Stimulated activated CD8-positive, alpha-beta memory T cell treated with anti-CD3 and anti-CD28 coated beads, Interleukin-4, amount 100 ng/mL, for 48 hours (primary cell): ENCODE measurements at places on chromosomes 3 and 15.

DNA sequence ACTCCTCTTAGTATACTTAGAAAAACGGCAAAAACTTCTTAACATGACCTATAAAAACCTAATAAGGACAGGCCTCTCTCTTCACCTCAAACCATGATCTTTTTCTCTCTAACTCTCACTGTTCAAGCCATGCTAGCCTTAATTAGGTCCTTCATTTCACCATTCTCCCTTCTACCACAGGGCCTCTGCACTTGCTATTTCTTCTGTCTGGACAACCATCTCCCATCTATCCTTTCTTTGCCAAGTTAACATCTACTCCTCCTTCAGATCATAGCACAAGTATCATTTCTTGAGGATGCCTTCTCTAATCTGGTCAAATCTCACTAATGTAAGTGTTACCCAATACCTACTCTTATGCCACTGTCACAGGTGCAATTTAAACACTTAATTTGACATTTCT, 39.1 kb downstream of the TMCC1 start:
- no peak for DNase-seq

GRCh38 chr3:9768141-9768775, 1.5 kb downstream of the CAMK1 start:
- DNase-seq = no peak

DNA sequence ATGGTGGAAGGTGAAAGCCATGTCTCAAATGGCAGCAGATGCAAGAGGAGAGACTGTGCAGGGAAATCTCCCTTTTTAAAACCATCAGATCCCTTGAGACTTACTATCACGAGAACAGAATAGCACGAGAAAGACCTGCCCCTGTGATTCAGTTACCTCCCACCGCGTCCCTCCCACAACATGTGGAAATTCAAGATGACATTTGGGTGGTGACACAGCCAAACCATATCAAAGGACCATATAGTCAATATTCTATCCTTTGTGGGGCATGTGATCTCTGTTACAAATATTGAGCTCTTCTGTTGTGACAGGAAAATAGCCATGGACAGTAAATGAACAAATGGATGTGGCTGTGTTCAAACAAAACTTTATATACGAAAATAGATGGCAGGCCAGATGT, 77.2 kb upstream of the ACKR4 start:
- no peak for DNase-seq

GRCh38 chr15:72193836-72194396, 3.7 kb downstream of the GRAMD2A start:
- no peak for DNase-seq

- DNase-seq = no peak
These were observed 15.8 kb downstream of the PLXNA1 start for GRCh38 chr3:126998728-126999127.

- DNase-seq = no peak
These were observed 38.7 kb upstream of the FBN1 start for GRCh38 chr15:48683991-48684765.

DNA sequence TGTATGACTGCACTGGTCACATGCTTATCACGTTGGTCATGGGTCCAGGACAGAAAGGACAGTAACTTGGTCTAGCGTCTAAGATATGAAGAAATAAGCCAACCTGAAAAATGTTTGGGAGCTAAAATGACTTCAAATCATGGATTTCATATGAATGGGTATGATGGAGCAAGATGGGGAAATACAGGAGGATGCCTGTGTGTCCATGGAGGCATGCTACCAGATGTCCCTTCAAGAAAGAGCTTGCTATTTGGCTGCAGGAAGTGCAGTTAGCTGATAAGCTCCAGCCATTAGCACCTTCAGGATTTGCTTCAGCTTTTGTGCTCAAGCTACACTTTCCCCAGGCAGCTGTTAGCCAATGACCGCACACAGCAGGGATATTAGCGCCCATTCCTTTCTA, 164.6 kb upstream of the THBS1 start:
- no peak for DNase-seq

DNA sequence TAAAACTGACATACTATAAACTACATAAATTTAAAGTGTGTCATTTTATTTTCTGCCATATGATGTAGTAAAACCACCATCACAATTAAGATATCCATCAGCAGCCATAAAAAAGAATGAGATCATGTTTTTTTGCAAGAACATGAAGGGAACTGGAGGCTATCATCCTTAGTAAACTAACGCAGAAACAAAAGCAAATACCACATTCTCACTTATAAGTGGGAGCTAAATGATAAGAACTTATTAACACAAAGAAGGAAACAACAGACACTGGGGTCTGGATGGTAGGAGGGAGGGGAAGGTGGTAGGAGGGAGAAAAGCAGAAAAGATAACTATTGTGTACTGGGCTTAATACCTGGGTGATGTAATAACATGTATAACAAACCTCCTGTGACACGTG, 24.6 kb downstream of the CCDC14 start:
- DNase-seq = no peak

DNA sequence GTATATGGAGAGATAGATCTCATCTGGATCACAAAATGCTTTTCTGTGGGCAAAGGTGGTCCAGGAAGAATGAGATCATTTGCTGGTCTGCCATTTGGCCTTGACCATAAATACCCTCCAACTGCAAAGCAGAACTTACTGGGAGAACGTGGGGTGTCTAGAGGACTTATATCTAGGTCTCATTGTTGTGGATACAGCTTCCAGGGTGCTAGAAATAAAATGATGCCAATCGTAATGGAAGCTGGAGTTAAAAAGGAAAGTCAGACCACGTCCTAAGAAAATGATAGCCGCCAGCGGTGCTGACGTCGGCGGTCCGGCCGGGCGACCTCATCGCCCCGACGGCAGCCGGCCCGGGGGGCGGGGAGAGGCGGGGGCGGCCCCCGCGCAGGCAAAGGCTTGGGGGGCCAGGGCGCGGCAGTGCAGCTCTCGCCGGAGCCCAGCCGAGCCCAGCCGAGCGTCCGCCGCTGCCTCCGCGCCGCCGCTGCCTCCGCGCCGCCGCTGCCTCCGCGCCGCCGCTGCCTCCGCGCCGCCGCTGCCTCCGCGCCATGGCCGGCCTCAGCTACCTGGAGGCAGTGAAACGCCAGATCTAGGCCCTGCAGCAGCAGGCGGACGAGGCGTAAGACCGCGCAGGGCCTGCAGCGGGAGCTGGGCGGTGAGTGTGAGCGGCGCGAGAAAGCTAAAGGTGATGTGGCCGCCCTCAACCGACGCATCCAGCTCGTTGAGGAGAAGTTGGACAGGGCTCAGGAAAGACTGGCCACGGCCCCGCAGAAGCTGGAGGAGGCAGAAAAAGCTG, 89.5 kb downstream of the EOMES start:
- DNase-seq = peak; percentile 61

GRCh38 chr3:175411405-175411804, 552.3 kb downstream of the NAALADL2 start:
- no peak for DNase-seq
